ENCODE measurements at places on chromosomes 12 and 14.

- peak; percentile 15 for DNase-seq
These were observed 173.5 kb upstream of the SFSWAP start for GRCh38 chr12:131537267-131537958.

- DNase-seq: peak; percentile 70
These were observed 906 bp downstream of the LARP4 start for GRCh38 chr12:50401500-50402081.

GRCh38 chr12:6570264-6570887 is 2.3 kb upstream of the NOP2 start:
- DNase-seq: peak; percentile 63

- DNase-seq: peak; percentile 62
These were observed 11.8 kb upstream of the OR6S1 start for GRCh38 chr14:20652996-20653975.

GRCh38 chr12:25811656-25812126 is 146.8 kb upstream of the RASSF8 start:
- no peak for DNase-seq

- DNase-seq: no peak
These were observed 85.1 kb upstream of the DAAM1 start for GRCh38 chr14:59103396-59103795.

GRCh38 chr12:49582850-49583249 is 14.9 kb upstream of the MCRS1 start:
- DNase-seq: no peak

GRCh38 chr14:25537846-25538455 is 488.0 kb upstream of the STXBP6 start:
- DNase-seq: no peak

DNA sequence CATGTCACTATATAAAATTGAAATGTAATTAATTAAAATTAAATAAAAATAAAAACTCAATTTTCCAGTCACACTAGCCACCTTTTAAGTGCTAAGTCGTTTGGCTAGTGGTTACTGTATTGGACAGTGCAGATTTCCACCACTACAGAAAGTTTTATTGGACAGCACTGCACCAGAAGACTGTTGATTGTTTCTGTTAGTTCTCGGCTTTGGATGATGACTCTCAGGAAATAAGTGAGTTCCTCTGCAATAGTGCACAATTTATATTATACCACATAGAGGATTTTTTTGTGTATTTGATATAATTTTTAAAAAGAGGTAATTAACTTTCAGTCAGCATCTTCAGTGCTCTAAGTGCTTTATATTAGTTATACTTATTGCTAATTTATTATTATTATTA is 52.7 kb downstream of the FAR2 start:
- no peak for DNase-seq
